ENCODE measurements at places on chromosomes 5 and 9.

DNA sequence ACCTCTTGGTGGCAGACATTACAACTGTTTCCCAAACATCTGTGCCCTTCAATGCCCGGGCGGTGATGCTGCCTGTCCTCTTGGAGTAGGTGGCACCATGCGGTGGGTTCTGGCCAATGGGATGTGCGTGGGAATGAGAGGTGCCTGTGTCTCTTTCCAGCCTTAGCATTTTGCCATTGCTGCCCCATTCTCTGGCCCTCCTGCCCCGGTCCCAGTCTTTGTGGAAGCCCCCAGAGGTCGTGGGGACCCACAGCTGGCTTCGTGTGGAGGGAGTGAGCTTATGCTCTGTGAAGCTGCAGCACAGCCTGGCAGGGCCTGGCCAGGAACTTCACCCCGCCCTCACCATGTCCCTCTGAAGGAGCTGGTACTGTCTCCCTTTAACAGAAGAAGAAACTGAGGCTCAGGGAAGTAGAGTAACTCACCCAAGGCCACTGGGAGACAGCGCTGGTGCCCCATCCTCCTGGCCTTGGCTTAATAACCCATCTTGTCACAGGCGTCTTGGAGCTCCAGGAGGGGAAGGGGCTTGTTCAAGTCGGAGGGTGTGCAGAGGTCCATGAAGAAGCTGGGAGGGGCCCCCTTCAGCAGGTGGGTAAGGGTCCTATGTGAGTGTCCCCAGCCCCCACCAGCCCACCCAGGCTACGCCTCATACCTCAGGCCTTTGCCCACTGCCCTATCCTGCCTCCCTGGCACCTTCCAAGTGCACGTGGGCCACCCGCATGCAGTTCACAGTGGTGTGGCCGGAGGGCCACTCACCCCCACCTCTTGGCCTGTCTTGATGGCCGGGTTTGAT is 173.6 kb downstream of the GAPVD1 start:
- no peak for DNase-seq

DNA sequence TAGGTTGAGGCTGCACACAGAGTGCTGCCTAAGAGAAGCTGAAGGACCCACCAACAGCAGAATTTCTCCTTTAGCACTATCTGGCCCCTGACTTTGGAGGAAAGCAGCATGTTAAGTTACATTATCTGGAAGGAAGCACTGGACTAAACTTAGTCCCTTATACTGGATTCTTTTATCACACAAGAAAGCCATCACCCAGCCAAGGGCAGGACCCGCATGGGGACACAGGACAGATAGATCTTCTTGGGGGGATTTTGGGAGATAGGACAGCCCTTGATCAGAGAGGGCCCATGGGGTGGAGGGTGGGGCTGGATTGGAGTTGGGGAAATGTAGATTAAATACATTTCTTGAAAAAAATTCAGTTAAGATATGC is 14.4 kb downstream of the ANKRD33B start:
- no peak for DNase-seq

- DNase-seq = no peak
Measured at GRCh38 chr5:94314460-94315131, 303.8 kb downstream of the KIAA0825 start.

DNA sequence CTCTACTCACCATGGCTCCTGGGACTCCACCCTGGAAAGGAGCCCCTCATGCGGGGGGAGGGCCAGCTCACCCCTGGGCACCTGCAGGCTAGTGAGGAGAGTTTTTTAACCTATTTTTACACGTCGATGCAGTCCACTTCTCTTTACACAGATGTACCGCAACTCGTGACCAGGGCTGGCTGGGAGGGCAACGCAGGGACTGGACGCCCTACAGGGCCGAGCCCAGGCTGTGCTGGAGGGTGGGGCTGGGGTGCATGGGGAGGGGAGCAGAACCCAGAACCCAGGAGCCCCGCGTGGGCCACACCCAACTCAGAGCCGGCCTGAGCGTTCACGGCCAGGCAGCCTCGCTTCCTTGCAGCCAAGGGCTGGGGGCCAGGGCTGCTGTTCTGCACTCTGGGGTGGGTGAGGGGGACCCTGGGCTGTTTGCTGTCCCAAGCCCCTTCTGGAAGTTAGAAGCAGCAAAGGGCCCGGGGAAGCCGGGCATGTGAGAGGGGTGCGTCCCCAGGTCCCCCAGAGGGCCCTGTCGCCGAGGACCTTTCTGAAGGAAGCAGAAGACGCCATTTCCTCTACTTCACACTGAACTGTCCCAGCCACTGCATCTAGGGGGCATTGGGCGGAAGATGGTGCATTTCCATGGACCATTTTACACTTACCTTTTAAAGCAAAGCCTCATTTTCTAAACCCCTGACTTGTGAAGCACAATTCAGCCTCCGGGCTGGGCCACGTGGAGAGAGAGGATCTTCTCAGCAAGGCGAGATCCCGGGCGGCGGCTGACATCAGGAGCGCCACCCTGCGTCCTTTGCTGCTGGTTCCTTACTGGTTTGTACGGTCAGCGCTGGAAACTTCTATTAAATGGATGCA is 90.5 kb downstream of the KCNT1 start:
- DNase-seq = no peak

DNA sequence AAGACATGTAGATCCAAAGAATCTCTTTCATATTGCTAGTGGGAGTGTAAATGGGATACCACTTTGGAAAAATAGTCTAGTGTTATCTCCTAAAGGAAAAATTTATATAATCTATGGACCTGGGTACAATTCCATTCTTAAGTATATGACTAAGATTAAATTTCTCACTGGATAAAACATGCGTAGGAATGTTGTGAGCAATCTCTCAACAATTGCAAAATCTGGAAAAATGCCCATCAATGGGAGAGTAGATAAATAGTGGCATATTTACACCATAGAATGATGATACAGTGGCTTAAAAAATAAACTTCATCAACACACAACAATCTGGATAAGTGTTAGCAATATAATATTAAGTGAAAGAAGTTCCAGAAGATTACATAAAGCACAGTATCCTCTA is 469.5 kb downstream of the MAN2A1 start:
- no peak for DNase-seq

DNA sequence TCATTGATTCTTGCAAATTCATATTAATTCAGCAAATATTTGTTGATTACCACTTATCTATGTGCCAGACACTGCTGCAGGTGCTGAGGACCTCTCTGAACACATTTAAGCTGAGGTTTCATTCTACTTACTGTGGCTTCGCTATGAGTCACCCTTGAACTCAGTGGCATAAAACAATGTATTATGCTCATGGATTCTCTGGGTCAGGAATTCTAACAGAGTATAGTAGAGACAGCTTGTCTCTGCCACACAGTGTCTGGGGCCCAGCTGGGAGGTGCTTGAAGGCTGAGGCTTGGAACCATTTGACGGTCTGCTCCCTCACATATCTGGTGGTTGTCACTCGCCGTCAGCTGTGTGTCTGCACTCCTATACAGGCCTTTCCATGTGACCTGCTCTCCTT is 124.3 kb upstream of the NR3C1 start:
- no peak for DNase-seq

Measured in H4 (cell line).